RPMI7951 (cell line): ENCODE measurements at places on chromosomes 5 and 9. TPM values are rescaled to one million over a fixed set of nuclear protein-coding genes. Genes with fewer than 3 reads are reported as not detected.

- no peak for DNase-seq
These were observed 677.5 kb downstream of the ACTL7B start for GRCh38 chr9:108178318-108178717.

PRRC1 gene
- total RNA-seq: 44.6 and 52.3 TPM in 2 replicates

DNA sequence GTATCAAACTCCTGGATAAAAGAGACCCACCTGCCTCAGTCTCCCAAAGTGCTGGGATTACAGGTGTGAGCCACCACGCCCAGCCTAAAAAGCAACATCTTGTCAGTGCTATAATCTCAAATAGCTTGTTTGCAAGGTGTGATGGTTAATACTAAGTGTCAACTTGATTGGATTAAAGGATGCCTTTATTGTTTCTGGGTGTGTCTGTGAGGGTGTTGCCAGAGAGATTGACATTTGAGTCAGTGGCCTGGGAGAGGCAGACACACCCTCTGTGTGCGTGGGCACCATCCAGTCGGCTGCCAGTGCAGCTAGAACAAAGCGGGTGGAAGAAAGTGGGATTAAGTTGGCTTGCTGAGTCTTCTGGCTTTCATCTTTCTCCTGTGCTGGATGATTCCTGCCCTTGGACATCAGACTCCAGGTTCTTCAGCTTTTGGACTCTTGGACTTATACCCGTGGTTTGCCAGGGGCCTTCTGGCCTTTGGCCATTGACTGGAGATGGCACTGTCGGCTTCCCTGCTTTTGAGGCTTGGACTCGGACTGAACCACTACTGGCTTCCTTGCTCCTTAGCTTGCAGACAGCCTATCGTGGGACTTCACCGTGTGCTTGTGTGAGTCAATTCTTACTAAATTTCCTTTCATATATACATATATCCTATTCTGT is 28.1 kb downstream of the TARS1 start:
- DNase-seq: no peak

DNA sequence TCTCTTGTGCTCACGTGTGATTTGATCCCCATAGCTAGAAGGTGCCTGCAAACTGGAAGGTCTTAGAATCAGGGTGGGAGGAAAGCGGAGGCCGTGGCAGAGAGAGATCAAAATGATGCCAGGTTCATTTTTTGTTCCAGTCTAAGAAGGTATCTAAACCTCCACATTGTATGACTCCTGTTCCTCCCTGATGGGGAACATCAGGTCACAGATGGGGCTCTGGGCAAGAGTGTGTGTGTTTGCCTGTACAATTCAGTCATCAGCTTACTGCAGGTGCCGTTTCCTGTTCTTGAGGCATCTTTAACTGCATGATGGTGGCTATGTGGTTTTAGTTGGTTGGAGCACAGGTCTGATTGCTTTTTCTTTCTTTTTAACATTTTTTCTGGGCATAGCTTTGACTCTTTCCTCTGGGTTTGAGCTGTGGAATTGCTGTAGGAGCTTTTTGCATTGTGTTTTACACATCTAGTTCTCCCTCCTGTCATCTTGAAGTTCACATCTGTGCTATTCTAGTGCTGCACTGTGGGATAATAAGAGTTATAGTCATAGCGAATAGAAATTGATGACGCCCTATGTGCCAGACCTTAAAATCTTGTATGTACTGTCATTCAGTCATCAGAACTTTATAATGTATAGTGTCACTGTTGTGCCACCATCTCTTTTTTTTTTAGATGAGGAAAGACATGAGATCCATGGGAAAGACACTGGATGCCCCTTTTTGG is 30.8 kb downstream of the ARHGAP26 start:
- no peak for DNase-seq

TIMD4 gene
- not detected in 2 replicates for total RNA-seq

DNA sequence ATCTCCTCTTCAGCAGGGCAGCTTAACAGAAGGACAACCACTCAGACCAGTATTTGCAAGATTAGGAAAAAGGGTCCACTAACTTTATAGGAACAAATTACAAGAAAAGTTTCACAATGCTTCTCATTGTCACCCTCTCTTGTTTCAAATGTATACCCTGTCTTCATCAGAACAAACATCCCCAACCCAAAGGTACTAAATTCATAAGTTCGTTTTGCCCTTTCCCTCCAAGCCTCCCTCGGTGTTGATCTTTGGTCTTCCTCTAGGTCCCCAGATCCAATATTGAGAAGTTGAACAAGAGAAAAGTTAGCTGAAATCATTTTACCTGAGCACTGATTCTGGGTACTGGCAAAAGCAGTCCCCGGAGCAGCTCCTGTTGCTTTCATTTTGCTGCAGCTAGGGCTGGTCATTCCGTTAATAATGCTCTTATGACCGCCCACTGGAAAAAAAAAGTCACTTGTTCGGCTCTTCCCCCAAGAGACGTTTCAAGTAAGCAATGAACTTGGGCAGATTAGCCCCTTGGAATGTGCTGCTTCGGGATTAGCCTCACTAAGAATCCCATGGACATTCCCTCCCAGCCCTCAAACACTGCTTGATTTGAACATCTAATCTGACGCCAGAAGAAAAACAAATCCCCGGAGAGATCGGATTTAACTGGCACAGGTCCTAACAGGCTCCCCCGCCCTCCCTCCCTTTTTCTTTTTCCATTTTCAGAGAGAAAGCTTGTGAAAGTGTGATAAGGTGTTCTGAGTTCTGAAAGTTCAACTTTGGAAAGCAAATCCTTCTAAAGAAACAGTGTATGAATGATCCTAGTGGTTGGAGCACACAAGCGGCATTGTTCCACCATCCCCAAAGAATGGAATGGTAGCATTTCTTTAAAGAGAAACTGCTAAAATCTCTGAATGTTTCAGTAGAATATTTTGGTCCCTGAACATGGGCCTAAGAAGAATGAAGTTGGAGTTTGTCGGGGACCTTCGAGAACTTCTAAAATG is 252.5 kb downstream of the TRPM3 start:
- peak; percentile 28 for DNase-seq

- DNase-seq: no peak
These were observed 11.7 kb downstream of the CDC14B start for GRCh38 chr9:96607971-96608370.

ENHO gene
- total RNA-seq: 0.29 and 0.48 TPM in 2 replicates

TLE4 gene
- total RNA-seq: 16.4 and 19.1 TPM in 2 replicates

WWC1 gene
- 0.10 and 0.24 TPM in 2 replicates for total RNA-seq

DNA sequence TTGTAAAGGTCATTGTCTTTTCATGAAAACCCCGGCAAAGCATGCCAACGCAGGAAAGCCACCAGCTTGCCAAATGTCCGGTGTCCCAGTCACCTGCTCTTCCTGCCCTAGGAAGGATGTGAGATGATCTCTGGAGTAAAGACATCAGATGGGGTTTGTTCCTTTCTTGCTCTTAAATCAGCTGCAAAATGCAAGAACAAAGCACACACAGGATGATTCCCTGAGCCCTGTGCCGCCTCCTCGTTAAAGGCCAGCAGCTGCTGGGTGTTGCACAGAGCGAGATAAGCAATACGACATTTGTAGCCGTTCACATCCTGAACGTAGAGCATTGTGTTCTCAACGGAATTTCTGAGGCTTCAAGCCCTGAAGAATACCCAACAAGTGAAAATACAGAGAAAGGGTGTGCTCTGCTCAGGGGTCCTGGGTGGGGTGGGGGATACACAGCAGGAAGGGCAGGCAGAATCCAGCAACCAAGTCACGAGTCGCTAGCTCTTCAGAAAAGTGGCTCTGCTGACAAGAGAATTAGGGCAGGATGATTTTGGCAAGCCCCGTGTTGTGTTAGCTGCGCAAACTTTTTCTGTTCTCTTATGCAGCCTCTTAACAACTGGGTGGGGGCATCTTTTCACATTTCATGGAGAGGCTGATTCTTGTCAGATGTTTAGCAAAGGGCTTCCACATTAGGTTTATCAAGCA is 229.2 kb upstream of the MAP3K1 start:
- DNase-seq: no peak

GRCh38 chr5:80161165-80161564 is 94.7 kb downstream of the SERINC5 start:
- DNase-seq: no peak

DNA sequence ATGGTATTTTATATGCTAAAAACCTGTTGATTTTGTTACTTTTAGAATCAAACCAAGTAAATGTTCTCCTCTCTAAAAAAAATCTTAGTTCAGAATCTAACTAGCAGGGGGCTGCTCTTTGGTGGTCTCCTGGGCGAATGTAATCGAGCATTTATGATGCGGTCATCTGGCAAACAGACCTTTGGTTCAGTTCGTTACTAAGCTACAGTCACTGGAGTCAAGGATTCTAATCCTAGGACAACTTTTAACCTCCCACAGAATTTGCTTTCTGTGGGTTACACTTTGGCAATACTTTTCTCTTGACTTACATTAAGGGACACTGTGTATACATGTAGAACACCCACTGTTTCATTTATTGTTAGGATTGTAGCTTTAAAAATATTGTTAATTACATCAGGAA is 26.3 kb upstream of the FREM1 start:
- DNase-seq: no peak

DNA sequence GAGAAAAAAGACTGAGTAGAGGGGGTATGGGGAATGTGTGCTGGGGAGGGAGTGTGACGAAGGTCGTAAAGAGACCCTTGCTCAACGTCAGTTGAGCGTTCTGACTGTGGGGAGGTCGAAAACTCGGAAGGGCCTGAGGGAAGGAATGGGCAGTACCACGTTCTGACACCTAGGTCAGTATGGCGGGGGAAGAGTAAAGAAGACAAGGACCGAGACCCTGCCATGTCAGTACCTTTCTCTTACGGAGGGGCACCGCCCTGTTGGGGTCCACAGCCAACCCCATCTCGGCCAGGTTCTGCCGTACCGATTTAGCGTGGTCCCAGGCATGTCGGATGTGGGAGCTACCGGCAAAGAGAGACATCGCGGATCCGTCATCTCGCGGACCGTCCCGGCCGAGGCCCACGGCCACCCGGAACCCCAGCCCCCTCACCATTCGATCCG is 375 bp downstream of the NOP16 start:
- DNase-seq: peak; percentile 7

GRCh38 chr5:16856531-16856930 is 79.6 kb downstream of the MYO10 start:
- peak; percentile 66 for DNase-seq

DNA sequence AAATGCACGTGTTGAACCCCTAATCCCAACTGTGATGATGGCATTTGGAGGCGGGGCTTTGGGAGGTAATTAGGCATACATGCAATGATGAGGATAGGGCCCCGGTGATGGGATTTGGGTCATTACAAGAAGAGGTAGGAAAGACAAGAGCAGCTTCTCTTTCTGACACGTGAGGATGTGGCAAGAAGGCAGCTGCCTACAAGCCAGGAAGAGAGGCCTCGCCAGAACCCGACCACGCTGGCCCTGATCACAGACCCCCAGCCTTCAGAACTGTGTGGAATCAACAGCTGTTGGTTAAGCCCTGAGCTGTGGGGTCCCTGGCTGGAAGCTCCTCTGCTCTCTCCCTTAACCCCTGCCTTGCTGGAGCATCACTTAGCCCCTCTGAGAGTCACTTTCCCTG is 57.5 kb downstream of the COL23A1 start:
- DNase-seq: no peak

DNA sequence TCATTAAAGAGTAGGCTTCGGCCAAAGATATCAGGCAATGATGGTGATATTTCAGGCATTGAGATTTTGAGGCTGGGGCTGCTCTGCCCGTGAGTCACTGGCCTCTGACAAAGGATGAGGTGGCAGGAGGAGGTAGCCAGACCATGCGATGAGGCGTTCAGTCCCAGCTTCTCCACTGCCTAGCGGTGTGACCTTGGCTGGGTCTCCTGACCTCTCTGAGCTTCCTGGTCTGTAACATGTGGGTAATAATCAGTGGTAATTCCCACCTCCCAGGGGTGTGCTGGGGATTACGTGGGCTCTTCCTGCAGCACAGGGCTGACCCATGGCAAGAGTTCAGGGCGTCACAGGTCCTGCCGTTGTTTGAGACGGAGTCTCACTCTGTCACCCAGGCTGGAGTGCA is 73.2 kb upstream of the RAPGEF1 start:
- DNase-seq: peak; percentile 52

GRCh38 chr9:69622676-69623075 is 49.5 kb downstream of the APBA1 start:
- DNase-seq: no peak

ADGRD2 gene
- total RNA-seq: not detected in 2 replicates

GRCh38 chr5:111252799-111253545 is 28.8 kb downstream of the CAMK4 start:
- no peak for DNase-seq

DNA sequence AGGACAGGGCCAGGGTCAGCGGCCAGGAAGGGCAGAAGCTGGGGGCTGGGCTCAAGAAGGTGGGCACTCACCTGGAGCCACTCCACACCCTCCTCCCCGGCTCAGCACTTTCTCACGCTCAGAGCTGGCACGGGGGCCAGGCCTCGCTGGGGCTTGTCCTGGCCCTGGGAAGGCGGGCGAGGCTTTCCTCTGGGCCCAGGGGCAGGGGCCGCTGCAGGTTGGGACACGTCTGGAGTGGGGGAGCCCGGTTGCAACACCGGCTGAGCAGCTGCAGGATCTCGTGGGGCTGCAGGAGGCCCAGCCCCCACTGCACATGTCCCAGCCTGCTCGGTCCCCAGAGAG is 38.9 kb upstream of the EGFL7 start:
- no peak for DNase-seq

DNA sequence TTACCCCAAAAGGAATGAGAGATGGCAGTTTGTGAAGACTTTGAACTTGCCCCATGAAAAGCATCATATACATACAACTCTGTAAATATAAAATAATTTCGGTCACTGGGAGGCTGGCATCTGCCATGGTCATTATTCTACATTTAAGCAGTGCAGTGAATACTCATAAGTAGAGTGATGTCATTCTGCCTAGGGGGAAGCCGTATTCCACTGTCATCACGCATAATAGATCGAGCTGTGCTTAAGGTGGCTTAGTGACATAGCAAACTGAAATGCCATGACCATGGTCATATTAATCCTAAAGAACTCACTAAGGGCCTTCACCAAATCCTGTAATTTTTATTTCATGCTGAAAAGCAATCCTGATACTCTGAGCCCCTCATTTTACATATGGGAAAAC is 42.4 kb upstream of the NR4A3 start:
- peak; percentile 21 for DNase-seq

DNA sequence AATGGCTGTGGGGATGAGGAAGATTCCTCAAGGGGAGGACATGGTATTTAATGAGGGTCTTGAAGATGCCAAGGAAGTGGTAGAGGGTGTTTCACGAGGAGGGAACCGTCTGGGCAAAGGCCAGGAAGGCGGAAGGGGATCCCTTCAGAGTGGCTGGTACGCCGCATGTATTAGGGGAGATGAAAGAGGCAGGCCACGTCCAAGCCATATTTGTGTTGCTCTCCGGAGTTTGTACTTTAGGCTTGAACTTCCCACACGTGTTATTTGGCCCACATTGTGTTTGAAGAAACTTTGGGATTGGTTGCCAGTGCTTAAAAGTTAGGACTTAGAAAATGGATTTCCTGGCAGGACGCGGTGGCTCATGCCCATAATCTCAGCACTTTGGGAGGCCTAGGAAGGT is 1.2 kb downstream of the FXN start:
- no peak for DNase-seq
